ENCODE measurements at places on chromosomes 4 and X. TPM values are rescaled to one million over a fixed set of nuclear protein-coding genes. Genes with fewer than 3 reads are reported as not detected.

The PDGFRA gene
- 2.1 TPM for total RNA-seq

The CTAG1A gene
- not detected for total RNA-seq

- no peak for DNase-seq
These were observed 40.2 kb downstream of the HMX1 start for GRCh38 chr4:8831221-8832112.

GRCh38 chr4:15920723-15921591 lies 17.6 kb downstream of the FGFBP1 start:
- DNase-seq = peak; percentile 97

The ADH6 gene
- not detected for total RNA-seq

DNA sequence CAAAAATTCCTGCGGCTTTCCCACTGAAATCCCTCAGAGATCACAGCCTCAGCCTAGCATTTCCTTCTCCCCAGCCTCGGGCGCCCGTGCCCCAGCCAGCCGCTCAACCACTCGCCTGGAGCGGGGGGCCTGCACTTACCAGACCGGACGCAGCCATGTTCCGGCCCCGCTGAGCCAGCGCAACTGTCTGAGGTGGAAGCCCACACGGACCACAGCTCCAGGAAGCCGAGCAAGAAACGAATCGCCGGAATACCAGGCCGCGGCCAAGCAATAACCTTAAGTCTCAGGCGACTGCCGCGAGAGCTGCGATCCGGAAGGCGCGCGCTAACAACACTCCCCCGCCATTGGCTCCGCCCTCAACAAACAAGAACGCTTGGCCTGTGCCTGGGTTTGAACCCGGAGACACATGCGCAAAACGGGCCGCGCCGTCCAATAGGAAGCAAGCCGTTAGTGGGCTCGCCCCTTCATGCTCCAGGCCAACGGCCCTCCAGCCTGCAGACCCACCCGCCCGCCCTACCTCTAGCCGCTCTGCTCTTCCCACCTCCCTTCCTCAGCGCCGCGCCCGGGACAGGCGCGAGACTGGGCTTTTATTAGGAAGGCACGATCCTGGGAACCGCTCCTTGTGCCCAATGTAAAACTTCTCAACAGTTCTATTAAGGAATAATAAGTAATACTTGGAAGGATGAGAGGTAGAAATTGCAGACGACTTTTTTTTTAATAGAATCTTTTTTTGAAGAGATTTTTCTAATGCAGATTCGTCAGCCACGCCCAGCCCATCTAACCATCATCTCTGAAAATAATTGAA lies at the start of gene CENPC:
TSS of gene CENPC (minus strand) at position 305 of the 805 bp plus-strand sequence. CDS start at position 157, 148 bp downstream.
- DNase-seq = peak; percentile 91

DNA sequence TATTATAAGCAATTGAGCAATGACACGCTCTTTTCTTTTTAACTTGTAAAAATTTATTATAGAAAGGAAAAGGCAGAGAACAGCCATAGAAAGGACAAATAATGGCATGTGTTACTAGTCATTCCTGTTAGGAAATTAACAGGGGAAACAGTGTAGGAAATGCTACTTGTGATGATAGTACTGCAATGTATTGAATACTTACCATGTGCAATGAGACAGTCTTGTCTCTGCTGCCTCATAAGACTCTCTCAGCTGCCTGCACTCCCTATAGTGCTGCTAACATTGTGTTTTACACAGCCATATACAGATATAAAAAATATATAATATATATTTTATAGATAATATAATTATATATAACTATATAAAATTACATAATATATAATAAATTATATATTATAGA lies 62.3 kb upstream of the SHOX start:
- DNase-seq = no peak

DNA sequence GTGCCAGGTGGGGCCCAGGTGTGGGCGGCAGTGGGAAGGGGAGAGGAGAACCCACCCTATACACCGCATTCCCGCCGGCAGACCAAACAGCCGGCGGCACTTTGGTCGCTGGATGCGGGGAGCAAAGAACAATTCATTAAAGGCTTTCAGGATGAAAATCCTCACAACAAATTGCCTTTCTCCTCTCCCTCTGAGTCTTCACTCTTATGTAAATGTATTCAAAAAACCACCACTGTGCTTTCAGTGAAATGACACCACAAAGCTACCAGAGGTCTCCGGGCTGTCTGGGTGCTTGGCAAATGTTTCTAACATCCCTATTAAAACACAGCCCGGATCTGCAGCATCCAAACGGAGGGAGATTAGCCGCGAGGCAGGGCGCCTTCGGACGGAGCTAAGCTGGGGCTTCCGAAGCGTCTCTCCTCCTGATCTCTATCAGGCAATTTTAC lies 171.8 kb upstream of the TBL1X start:
- no peak for DNase-seq

DNA sequence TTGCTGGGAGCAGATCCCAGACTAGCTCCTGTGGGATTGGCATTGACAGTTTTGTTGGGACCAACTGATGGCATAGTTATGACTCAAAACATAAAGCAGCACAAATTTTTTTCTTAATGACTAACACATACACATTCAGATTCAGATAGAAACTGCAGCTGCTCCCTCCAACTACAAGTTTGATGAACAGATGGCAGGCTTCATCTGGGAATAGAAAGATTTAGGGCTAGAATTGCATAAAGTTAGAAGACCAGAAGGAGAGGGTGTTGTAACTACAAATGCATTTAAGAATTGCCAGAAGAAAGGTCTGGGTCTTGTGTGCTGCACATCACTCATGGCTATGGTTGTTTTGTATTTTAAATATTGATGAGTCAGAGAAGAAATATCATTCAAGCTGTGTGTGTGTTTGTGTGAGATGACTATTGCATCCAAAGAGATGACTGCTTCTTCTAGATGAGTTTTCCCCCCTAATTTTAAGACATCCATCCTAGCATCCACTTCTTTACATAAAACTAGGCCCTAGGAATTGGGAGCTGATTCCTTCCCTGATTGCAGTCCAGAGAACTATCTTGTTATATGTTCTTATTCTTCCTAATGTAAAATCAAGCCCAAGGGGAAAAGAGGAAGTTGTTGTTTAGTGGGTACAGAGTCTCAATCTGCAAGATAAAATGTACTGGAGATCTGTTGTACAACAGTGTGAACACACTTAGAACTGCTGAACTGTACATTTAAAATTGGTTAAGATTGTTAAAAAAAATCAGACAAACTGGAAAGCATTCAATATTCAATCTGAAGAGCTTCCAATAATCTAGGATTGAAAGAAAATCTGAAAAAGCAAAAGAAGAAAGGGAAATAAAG lies 175.1 kb downstream of the PARM1 start:
- no peak for DNase-seq

DNA sequence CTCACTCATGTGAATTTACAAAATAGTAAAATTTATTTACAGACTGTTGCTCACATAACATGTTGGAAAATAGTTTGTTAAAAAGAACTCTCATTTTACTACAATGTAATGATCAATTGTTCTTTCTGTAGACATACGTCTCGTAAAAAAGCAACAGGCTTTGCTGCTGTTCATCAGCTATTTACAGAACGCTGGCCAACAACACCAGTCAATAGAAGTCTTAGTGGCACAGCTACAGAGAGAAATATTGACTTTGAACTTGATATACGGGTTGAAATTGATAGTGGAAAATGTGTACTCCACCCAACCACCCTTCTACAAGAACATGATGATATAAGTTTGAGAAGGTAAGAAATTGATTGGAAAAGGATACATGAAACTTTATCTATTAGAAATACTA lies 47.6 kb upstream of the ADAD1 start:
- no peak for DNase-seq

- DNase-seq = no peak
These were observed 198.9 kb downstream of the ANK2 start for GRCh38 chr4:113248320-113248719.

GRCh38 chr4:45663628-45664081 lies 460.2 kb downstream of the GABRG1 start:
- DNase-seq = no peak

DNA sequence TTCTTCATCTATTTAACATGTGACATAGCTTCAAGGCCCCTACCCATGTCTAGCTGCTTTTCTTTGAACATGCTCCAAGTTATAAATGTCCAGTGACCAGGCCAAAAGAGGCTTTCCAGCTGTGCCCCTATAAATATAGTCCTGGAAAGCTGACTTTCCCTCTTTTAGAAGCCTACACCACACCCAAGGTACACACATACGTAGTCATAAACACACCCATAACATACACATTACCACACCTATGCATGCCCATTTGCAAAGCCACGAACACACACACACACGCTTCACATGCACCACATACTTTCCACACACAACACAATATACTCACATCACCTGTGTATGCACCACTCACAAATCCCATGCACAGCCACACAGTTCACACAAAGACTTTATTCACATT lies 2.0 kb downstream of the ARHGAP36 start:
- DNase-seq = no peak

- DNase-seq = peak; percentile 26
These were observed 663 bp upstream of the USP53 start for GRCh38 chr4:119211867-119212233.

- peak; percentile 48 for DNase-seq
These were observed 51.5 kb downstream of the SPATA18 start for GRCh38 chr4:52102587-52102986.

DNA sequence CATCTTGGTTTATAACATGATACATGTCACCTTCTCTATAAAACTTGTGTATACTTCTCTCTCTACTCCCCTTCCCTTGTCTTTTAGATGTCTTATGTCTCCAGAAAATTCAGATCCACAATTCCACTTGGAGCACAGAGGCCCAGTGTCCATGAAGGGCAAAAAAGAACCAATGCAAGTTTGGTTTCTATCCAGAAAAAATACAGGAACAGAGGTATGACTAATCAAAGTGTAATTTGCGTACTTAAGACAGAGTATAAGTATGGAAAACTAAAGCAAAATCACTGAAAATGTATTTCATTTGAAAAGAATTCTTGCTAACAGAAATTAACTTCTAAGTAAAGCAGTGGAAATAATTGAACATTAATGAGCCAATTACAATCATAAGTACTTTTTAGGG lies 46.2 kb downstream of the GUCY1B1 start:
- no peak for DNase-seq

- DNase-seq = no peak
These were observed 29.3 kb upstream of the ABCG2 start for GRCh38 chr4:88187766-88188165.

All from kidney epithelial cell (primary cell).